ENCODE measurements at places on chromosomes 11 and 22. TPM values are rescaled to one million over a fixed set of nuclear protein-coding genes. Genes with fewer than 3 reads are reported as not detected.

- DNase-seq, result no peak
These were observed 45.3 kb upstream of the SPON1 start for GRCh38 chr11:13917264-13917663.

The GDPD4 gene
- total RNA-seq, result not detected

DNA sequence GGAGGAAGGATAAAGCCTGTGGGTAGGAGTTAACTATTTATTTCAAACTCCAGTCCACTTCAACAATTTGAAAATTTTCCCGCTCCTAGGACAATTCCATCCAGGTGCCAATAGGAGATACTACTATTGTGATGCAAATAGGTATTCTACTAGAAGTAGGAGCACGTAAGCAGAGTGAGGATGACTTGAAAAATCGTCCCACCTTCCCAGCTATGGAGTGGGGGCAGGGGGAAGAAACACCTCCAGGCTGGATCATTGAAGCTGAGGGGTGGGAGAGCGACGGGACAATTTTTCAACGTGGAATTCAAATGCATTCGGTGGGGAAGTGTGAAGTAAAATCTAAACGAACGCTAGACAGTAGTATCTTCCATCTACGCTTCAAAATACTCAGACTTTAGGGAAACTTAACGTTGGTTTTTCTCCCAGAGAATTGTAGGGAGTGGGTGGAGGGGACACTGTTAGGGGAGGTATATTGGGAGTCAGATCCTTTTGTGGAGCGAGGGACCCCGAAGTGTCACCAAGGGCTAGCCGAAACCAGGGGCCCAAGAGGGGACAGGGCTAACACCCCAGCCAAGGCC, 523 bp upstream of the ARHGAP42 start:
- DNase-seq, result no peak

GRCh38 chr11:113419454-113420003, 31.9 kb downstream of the ANKK1 start:
- no peak for DNase-seq

The OR8G1 gene
- not detected for total RNA-seq

The TSSK2 gene
- not detected for total RNA-seq

The PHRF1 gene
- total RNA-seq, result 21.5 TPM

- DNase-seq, result no peak
These were observed 52.8 kb downstream of the AHNAK start for GRCh38 chr11:62493801-62494200.

GRCh38 chr11:69210310-69211035, 54.7 kb downstream of the SMIM38 start:
- DNase-seq, result no peak

DNA sequence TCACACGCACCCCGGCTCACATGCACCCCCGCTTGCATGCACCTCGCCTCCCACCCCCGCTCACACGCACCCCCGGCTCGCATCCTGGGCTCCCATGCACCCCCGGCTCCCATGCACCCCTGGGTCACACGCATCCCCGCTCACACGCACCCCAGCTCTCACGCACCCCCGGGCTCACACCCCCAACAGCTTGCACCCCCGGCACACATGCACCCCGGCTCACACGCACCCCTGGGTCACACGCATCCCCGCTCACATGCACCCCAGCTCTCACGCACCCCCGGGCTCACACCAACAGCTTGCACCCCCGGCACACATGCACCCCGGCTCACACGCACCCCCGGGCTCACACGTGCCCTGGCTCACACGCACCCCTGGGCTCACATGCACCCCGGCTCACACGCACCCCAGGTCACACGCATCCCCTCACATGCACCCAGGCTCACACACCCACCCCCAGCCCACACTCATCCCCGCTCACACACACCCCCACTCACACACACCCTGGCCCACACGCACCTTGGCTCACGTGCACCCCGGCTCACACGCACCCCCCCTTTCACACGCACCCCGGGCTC, 16.2 kb downstream of the TSPAN4 start:
- DNase-seq, result no peak

The HBD gene
- not detected for total RNA-seq

- no peak for DNase-seq
These were observed 383.3 kb downstream of the SHANK2 start for GRCh38 chr11:70869054-70869453.

The FAM227A gene
- total RNA-seq, result 0.44 TPM

- DNase-seq, result no peak
These were observed 180.5 kb downstream of the ARHGAP42 start for GRCh38 chr11:100867606-100868005.

The PHOX2A gene
- total RNA-seq, result not detected

The RAB36 gene
- total RNA-seq, result 1.0 TPM

The INSC gene
- 0.41 TPM for total RNA-seq

DNA sequence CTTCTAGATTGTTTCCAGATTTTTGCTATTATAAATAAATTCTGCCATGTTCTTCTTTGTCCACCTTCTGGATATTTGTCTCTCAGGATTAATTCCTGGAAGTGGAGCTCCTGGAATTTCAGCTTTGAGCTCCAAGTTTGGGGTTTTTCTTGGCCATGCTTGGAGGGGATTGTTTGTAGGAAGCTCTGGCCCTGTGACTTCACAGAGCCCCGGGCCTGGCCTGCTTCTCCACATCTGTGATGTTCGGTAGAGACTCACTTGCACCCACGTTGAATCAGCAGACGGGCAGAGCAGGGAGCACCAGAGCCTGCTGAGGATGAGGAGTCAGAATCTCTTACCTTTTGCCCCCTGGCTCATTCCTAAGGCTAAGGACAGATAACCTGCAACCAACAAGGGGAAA, 35.7 kb downstream of the LRRC32 start:
- DNase-seq, result no peak

GRCh38 chr11:47765086-47765485, 2.1 kb downstream of the FNBP4 start:
- DNase-seq, result no peak

DNA sequence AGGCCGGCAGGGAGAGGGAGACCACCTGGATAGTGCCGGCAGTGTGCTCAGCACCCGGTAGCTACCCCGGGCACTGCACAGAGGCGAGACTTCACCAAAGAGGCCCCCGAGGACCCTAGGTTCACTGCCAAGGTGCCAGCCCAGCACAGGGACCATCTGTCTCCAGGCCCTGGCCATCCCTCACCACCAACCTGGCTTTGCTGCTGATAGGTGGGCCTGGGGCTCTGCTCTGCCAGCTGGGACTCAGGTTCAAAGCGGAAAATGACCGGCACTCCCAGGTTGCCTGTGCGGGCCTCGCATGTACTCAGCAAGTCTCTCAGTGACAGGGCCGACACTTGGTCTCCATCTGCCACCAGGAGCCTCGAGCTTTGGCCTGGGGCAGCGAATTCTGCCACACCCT, 812.2 kb downstream of the BRD1 start:
- DNase-seq, result no peak

The KCNQ1OT1 gene
- 0.81 TPM for total RNA-seq

DNA sequence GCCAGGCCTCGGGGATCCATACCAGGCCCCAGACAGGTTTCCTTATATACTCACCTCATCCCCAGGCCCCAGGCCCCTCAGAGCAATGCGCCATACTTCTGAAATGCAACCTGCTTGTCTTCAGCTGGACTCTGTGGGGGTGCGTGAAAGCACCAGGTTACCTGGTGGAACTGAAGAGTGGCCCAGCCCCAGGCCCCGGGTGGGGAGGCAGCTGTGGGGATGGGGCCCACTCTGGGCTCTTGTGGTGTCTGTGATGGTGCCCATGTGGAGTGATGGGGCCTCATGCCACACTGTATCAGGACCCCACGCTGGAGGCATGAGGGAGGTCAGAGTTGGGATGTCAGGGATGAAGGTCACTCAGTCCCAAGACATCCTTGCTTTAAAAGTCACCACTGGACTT, 999.0 kb downstream of the BRD1 start:
- no peak for DNase-seq

GRCh38 chr22:45504373-45505341, 2.0 kb downstream of the FBLN1 start:
- DNase-seq, result peak; percentile 45

DNA sequence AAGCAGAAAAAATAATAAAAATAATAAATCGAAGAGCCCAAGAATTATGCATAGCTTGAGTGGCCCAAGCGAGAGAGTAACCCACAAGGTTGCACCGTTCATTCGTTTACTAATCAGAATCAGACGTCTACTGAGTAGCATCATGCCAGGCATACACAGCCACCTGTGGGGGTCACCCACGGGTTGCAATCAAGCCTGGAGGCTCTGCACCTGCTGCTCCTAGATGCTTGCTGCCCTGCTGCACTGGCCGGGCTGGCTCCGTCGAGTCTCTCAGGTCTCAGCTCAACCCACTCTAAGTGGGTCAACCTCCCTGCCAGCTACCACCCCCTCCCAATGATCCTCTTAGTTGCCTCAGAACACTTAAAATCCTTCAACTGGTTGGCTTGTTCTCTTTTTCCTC, 2.0 kb upstream of the TESMIN start:
- no peak for DNase-seq

GRCh38 chr11:122756417-122756816, 81.9 kb upstream of the CRTAM start:
- DNase-seq, result no peak

DNA sequence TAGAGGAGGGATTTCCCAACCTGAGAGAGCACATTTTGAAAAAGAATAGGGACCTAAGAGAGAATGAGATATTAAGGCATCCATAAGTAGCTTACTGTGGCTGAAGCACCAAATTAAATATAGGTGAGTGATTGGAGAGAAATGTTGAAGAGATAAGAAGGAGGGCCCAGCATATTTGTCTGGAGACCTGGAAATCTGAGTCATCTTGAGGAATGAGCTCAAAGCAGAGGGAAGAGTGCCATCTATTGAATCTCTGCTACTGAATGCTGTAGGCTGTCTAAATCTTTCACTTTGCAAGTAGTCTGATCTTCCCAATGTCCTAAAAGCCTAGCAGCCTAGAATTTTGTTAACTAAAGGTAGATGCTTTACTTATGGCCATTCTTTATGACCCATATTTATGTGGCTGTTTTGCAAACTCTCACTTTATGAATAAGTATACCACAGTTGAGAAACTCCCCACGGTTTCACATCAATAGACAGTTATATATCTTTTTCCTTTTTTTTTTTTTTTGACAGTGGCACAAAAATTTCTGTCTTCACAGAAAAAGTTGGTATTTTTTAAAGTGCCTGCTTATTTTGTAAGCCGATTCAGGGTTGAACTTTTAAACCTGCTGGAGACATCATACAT, 2093.5 kb downstream of the LRRC4C start:
- DNase-seq, result no peak

- no peak for DNase-seq
These were observed 6.7 kb upstream of the CCDC90B start for GRCh38 chr11:83292709-83293456.

The HBE1 gene
- not detected for total RNA-seq

DNA sequence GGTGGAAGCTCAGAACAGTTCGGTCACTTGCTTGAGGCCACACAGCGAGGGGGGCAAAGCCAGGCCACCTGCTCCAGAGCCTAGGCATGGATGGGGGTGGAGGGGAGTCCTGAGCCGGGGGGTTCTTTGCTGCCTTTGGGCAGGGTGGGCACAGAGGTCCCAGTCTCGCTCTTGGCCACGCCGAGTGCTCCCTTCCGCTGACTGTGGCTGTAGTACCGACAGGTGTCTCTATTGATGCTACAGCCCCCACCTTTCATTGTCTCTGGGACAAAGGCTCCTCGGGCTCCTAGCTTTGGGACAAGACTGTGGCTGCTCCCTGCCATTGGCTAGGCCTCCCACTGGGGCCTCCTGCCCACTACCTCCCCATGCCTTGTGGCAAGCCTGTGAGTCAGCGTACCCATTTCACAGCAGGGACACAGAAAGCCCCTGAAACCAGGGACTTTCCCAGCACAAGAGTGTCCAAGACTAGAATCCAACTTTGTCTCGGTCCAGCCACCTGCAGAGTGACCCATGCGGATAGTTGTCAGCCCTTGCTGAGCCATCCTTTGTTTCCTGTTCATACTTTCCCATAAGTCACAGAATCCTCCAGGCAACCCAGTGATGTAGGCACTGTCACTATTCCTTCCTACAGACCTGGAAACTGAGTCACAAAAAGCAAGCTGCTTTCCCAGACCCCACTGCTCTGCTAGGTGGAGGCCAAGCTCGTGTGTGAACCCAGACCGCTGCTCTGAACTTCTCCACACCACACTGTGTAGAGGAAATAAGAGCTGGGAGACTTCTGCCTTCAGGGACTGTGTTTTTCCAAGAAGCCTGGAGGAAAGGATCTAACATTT, 17.2 kb downstream of the MYEOV start:
- DNase-seq, result no peak

GRCh38 chr11:132540581-132540980, 991.7 kb downstream of the OPCML start:
- DNase-seq, result no peak

DNA sequence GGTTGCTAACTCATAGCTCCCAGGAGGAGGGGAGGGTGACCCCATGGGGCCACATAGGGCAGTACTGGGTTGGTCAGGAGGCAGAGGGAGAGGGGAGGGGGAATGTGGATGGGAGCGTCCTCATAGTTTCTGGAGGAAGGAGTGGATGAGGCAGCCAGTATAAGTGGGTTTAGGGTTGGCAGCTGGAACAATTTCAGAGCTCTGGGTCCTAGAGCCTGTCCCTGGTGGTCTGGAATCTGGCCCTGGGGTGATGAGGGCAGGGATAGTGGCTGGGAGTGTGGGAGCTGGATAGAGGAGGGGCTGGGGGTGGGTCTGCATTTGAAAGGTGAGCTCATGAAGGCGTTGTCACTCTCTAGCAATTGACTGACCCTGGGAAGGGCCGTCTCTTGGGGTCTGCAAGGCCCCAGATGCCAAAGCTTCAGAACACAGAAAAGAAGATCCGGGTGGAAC, 5.3 kb upstream of the MRGPRG start:
- no peak for DNase-seq

The OR51B5 gene
- not detected for total RNA-seq

DNA sequence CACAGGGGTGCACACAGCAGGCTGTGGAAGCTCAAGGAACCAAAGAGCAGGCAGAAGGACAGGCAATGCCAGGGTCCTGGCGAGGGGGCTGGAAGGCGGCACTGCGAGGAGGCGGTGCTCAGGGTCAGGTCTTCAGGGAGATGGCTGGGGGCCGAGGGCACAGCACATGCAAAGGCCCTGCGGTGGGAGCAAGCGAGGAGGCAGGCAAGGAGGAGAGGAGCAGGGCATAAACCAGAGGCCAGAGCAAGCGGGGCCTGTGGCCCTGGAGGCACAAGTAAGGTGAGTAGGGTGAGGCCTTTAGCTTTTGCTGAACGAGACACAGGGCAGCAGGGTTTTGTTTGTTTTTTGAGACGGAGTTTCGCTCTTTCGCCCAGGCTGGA, 126.9 kb downstream of the ARHGAP8 start:
- no peak for DNase-seq

The CRYBB3 gene
- not detected for total RNA-seq

GRCh38 chr22:36900225-36900624, 13.2 kb upstream of the CSF2RB start:
- DNase-seq, result no peak

- DNase-seq, result no peak
These were observed 51.3 kb downstream of the KIRREL3 start for GRCh38 chr11:126949066-126949891.

Measured in left cardiac atrium (tissue), 4 donors.